ENCODE measurements at places on chromosomes 5 and 9. TPM values are rescaled to one million over a fixed set of nuclear protein-coding genes. Genes with fewer than 3 reads are reported as not detected.
A peak's percentile ranks its signal among the peaks of the same experiment; 100 is the strongest.

Gene NUP188
- total RNA-seq: 143 TPM

DNA sequence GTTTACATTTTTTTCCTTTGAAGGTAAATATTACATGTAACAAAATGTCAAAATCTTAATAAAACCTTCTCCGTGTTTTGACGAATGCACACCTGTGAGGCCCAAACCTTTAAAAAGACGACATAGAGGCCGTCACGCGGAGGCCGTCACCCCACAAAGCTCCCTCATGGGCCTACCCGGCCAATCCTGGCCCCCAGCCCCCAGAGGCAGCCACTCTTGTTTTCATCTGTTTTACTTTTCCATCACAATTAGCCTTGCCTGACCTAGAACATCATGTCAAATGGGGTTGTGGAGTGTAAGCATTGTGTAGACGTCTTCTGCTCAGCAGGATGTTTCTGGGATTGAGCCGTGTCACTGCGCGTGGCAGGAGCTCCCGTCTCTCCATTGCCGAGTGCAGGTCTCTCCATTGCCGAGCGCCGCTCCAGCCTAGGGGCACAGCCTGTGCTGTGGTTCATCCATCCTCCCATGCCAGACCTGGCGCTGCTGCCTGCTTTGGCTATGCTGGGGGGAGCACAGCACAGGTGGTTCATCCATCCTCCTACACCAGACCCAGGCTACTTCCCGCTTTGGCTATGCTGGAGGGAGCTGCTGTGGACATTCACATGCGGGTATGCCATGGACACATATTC is 52.2 kb upstream of the IRX4 start:
- no peak for DNase-seq
- H3K27ac ChIP-seq: no peak overlapping the region
- no peaks in the 10 kb centered on the region for H3K36me3 ChIP-seq
- H3K4me3 ChIP-seq: no peak overlapping the region
- H3K27me3 ChIP-seq: peaks cover 23% of the 10 kb centered on the region

DNA sequence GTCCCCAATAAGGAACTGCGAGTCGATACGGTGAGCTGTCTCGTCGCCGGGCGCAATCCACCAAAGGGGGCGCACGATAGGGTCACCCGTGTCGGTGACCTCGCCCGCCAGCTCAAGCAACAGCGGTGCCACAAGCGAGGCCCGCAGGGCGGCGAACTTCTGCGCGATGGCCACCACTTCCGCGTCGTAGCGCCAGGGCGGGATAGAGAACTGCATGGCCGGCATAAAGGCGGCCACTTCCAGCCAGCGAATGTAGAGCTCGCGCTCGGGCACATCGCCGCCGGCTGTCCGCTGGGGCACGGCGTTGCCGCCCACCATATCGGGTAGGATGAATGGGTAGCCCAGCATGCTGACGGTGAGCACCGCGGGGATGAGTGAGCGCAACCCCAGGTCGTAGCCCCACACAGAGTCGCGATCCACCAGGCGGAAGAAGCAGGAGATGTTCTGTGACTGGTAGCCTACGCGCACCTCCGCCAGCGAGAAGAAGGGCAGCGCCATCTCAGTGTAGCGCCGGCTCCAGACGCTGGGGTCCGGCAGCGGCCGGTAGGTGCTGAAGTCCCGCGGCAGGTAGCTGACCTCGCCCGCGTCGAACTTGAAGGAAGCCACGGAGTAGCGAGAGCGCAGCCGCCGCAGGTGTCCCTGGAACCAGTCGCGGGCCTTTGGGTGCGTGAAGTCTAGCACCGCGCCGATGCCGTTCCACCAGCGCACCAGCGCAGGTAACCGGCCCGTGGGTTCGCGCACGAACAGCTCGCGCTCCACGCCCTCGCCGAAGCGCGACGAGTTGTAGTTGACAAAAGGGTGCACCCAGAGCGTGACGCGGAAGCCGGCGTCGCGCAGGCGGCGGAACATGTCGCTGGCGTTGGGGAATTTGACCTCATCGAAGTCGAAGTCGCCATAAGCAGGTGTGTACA is 5.5 kb downstream of the MYORG start:
- H3K4me1 ChIP-seq: peaks cover 16% of the 10 kb centered on the region
- H3K36me3 ChIP-seq: no peaks in the 10 kb centered on the region
- no peak overlapping the region for H3K27ac ChIP-seq
- no peak for DNase-seq

GRCh38 chr5:75639535-75640311 is 28.5 kb downstream of the ANKDD1B start:
- no peaks in the 10 kb centered on the region for H3K36me3 ChIP-seq
- H3K27me3 ChIP-seq: peaks cover 9% of the 10 kb centered on the region
- DNase-seq: no peak
- no peak overlapping the region for H3K4me3 ChIP-seq
- no peaks in the 10 kb centered on the region for H3K4me1 ChIP-seq
- no peak overlapping the region for H3K27ac ChIP-seq

- peak overlapping the region; percentile 37 for H3K4me3 ChIP-seq
- H3K27ac ChIP-seq: peak overlapping the region; percentile 11
- H3K4me1 ChIP-seq: peaks cover 7% of the 10 kb centered on the region
- no peak for DNase-seq
- H3K27me3 ChIP-seq: peaks cover 30% of the 10 kb centered on the region
- no peaks in the 10 kb centered on the region for H3K36me3 ChIP-seq
Observed at GRCh38 chr9:77588271-77588937, 59.7 kb downstream of the GNA14 start.

DNA sequence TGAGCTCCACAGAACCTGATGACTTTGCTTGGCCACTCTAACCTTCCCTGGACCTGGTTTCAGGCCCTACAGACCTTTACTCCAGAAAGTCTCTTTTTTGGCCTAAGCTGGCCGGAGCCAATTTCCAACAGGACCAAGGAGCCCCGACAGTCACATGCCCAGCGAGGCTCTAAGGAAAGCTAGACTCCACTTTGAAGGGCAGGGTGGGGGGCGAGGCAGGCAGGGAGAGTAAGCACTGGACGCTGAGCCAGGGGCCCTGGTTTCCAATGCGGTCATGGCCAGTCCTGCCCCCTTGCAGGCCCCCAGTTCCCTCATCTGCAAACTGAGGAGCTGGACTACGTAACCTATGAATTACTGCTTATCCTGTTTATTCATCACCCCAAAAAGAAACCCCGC is 65.2 kb downstream of the ADAMTS2 start:
- H3K27me3 ChIP-seq: no peaks in the 10 kb centered on the region
- no peak overlapping the region for H3K4me3 ChIP-seq
- DNase-seq: no peak
- H3K4me1 ChIP-seq: no peaks in the 10 kb centered on the region
- H3K36me3 ChIP-seq: no peaks in the 10 kb centered on the region

DNA sequence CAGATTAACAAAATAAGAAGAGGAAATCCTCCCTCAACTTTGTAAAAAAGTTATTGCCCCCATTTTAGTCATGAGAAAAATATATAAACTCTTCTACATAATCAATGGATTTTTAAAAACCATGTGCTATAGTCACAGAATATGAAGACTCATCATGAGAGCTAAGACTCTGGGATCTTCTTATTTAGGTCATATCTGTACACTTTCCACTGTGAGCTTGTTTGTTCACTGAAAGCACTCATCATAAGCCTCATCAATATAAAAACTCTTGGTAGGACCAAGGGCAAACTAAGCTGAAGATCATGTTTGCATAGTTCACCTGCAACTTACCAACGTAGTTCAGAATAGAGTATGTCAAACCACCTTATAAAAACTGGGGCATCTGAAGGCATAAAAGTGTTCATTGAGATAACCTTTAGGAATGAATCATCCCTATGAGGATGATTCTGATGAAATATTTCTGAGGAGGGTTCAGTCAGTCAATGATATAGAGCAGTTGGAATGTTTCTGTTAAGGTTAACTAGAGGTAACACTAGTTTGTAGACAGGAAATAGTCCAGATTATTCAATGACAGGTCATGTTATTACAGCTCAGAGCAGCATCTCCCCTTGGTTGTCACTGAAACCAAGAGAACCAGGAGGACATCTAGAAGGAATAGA is 289.9 kb upstream of the SMC2 start:
- no peaks in the 10 kb centered on the region for H3K4me1 ChIP-seq
- H3K27me3 ChIP-seq: no peaks in the 10 kb centered on the region
- H3K36me3 ChIP-seq: no peaks in the 10 kb centered on the region
- H3K27ac ChIP-seq: no peak overlapping the region
- no peak overlapping the region for H3K4me3 ChIP-seq

Gene IL17B
- not detected for total RNA-seq

Gene RNF44
- 58.1 TPM for total RNA-seq

DNA sequence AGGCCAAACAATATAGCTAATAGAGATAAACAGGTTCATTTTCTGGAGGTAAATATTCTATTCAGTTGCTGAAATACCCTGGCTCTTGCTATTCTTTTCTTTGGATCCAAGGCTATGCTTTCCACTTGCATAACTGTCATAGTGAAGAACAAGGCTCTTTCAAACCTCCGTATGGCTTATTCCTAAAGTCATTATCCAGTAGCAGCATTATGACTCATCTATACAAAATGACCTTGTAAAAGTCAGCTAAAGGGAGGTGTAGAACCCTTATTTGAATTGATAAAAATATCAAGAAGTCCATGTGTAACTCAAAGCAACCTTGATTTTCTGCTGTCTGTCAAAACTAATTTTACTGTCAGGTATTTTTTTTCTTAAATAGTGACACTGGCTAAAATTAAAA is 447.8 kb downstream of the PLK2 start:
- no peaks in the 10 kb centered on the region for H3K4me1 ChIP-seq
- no peak overlapping the region for H3K27ac ChIP-seq

DNA sequence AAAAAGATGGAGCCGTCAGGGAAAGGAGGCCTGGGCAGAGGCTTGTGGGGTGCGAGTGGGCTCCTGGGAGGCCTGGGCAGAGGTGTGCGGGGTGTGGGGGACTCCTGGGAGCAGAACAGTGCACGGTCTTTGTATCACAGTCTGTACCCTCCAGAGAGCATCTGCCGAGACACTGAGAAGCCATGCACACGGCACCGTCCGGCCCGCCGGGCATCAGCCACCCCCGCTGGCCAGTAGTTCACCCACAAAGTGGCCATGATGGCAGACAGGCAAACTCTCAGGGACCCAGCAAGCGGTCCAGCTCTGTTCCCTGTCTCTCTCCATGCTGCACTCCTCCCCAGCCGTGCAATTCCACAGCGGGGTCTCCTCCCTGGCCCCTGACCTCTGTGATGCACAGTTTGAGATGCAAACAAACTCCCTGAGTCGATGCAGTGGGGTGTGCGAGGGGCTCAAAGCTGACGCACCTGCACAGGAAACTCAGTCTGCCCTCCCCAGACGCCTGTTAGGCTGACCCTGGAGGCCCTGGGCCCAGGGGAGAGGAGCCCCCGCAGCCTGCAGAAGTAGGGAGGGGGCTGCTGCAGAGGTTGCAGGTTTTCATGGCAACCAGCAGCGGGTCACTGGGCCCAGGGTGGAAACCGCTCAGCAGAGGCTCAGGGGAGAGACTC is 9.1 kb upstream of the GPSM1 start:
- no peaks in the 10 kb centered on the region for H3K27me3 ChIP-seq
- no peak overlapping the region for H3K27ac ChIP-seq
- H3K4me3 ChIP-seq: no peak overlapping the region
- peaks cover 24% of the 10 kb centered on the region for H3K4me1 ChIP-seq
- no peak for DNase-seq

Gene EGFL7
- 0.36 TPM for total RNA-seq

Gene PTGS1
- total RNA-seq: 0.89 TPM
